Mammary epithelial cell (primary cell): ENCODE measurements at places on chromosomes 11 and 22. TPM values are rescaled to one million over a fixed set of nuclear protein-coding genes. Genes with fewer than 3 reads are reported as not detected.

The NRXN2 gene
- 2.6 and 4.5 TPM in 2 replicates for total RNA-seq

DNA sequence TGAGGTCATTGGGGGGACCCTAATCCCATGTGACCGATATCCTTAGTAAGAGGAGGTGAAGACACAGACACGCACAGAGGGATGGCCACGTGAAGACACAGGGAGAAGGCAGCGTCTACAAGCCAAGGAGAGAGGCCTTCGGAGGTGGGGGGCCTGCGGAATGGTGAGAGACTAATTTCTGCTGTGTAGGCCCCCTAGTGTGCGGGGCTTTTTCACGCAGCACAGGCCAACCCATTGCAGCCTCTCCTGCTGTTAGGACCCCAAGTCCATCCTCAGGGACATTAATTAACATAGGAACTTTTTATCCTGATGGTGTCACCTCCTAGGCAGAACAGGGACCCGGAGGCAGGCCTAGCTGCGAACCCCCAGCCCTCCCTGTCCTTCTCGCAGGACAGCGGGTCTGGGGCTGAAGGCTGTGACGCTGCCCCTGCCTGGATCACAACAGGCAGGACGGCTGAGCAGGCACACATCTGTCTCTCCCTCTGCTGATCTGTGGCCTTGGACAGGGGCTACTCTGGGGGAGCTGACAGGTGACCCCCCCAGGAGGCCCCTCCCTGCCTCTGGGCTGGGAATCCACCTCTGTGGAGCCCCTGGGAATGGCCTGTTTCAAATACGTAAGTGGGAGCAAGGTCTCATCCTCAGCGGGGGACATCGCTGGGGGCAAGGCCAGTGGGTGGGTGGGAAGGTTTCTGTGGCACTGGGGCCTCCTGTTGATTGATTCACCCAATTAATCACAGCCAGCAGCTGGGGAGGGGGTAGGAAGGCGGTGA is 7.9 kb downstream of the ASCL2 start:
- DNase-seq, result no peak

The OR52N4 gene
- total RNA-seq, result not detected in 2 replicates

The LINC01488 gene
- not detected for total RNA-seq

The MUC2 gene
- total RNA-seq, result not detected

The CRYBB3 gene
- not detected in 2 replicates for total RNA-seq

The LIPT2 gene
- 2.9 and 4.3 TPM in 2 replicates for total RNA-seq

GRCh38 chr11:240315-240714 is 3.5 kb downstream of the PSMD13 start:
- no peak for DNase-seq

The KIF18A gene
- total RNA-seq, result 3.4 and 11.6 TPM in 2 replicates

DNA sequence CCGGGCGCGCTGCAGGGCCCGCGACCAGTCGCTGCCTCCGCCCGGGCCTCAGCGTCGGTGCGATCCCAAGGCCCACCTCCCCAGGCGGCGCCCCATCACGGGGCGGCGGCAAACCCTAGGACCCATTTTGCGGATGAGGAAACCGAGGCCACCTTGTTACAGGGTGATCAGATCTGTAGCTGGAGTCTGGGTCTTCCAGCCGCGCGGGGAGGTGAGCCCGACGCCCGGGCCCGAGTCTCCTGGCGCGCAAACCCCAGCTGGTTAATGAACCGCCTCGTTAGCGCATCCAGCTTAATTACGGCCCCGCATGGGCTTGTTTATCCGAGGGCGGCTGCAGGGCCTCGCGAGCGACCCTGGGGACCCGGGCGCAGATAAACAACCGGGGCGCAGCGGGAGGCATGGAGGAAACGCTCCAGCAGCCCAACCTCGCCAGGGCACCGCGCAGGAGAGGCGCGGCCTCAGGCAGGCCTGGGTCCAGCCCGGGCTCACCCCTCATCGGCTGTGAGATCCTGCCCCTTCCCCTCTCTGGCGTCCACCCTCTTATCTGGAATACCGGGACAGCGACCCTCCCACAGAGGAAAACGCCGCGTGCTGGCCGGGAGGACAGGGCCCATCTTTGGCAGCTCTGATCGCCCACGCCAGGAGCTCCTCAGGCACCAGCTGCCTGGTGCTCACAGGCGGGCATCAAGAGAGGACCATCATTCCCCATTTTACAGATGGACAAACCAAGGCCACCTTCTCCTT is 14.7 kb downstream of the OTUB1 start:
- no peak for DNase-seq

The MTA2 gene
- 157 TPM for total RNA-seq

GRCh38 chr11:34891611-34892010 is 24.6 kb downstream of the APIP start:
- DNase-seq, result no peak
